GM13976 (cell line): ENCODE measurements at places on chromosomes 16 and 17.

GRCh38 chr16:67087291-67087690, 22.4 kb upstream of the PHAF1 start:
- no peak for DNase-seq

GRCh38 chr16:75558846-75559401, 2.9 kb upstream of the TMEM231 start:
- no peak for DNase-seq

DNA sequence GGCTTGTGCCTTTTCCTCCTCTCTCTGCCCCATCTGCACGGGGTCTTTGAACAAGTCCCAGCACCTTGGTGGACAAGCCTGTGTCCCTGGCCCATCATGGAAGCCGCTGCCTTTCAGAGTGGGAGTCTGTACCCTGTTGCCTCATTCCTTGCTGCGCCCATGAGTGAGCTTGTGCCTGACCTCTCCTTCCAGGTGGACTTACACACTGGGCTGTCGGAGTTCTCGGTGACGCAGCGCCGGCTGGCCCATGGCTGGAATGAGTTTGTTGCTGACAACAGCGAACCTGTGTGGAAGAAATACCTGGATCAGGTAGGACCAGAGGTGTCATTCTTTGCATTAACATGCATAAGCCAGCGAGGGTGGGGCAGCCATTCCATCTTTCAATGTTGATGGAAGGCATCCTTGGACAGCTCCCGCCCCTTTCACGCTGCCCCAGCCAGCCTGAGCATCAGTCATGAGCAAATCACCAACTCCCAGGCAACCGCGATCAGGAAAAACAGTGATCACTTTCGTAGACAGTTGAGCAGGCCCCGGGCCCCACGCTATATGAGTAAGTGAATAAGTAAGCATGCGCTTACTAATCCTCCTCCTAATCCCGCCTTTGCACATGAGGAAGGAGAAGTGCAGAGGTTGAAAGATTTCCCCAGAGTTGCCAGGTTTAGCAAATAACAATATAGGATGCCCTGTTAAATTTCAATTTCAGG, 36.8 kb downstream of the ATP2C2 start:
- no peak for DNase-seq

DNA sequence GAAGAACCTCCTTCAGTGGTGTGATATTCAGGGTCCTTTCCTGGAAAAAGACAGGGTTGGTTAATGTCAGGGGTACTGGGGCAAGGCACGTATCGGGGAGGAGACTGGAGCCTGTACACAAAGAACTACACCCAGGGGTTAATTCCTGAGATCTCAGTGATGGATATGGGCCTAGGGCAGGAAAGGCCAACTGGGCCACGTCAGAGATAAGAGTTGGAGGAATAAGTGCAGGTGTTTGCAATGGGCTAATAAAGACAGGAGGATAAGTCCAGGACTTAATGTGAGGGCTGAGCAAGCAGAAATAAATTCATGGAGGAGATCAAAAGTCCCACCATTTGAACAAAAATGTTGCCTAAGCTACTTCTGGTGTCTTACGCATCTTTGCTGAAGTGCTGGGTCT, 10.4 kb upstream of the HERPUD1 start:
- no peak for DNase-seq

- DNase-seq: no peak
Measured at GRCh38 chr17:75073618-75074047, 14.1 kb upstream of the SLC16A5 start.

GRCh38 chr17:68314916-68315535, 23.7 kb downstream of the ARSG start:
- no peak for DNase-seq

DNA sequence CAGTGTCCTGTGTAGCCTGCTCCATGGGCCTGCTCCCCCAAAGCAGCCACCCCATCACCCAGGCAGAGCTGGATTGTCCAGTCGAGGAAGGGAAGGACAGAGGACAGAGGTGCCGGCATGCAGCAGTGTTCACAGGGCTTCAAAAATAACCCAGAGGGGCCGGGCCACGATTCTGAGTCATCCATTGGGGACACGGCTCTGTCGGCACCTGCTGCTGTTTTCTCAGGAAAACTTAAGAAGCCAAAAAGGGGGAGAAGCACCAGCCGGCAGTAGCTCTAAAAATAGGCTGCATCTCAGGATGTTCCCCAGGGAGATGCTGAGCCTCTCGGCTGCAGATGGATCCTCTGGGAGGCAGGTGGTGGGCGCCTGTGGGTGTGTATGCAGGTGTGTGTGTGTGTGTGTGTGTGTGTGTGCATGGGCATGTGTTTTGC, 1.6 kb downstream of the CA7 start:
- no peak for DNase-seq

DNA sequence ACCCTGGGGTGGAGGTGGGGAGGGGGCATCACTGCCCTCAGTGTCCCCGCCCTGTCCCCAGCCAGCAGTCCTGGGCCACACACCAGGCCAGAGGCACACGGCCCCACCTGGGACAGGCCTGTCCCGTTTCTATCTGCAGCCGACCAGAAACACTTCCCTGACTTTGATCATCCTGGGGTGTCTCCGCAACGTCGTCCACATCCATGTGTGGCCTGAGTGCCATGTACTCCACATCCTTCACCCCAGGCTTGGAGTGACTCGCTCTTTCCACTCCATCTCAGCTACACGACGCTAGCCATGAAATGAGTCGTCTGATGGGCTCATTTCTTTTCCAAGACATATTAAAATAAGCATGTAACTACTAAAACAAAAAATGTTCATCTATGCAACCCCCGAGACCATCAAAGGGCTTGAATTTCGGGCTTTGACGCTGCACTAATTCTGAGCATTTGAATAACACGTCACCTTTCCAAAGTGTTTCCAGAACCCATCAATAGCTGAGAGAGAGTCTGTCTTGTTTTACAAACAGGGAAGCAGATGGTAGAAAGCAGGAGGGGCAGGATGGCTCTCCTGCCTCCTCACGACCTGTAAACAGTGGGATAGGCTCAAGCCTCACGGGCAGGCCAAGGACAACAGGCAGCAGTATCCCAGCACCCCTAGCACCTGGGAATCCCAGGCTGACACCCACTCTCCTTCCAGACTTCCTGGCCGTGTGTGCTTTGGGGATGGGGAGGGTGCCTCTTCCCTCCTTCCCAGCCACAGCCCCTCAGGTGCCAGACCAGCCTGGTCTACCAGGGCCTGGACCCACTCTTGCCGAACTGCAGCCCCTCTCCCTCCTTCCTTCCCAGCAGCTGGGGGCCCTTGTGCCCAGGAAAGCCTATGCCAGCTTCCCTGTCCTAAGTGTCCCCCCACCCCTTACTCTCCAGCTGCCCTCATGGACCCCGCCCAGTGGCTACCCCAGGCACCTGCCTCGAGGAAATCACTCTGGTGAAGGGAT, 20.0 kb upstream of the RASD1 start:
- no peak for DNase-seq

DNA sequence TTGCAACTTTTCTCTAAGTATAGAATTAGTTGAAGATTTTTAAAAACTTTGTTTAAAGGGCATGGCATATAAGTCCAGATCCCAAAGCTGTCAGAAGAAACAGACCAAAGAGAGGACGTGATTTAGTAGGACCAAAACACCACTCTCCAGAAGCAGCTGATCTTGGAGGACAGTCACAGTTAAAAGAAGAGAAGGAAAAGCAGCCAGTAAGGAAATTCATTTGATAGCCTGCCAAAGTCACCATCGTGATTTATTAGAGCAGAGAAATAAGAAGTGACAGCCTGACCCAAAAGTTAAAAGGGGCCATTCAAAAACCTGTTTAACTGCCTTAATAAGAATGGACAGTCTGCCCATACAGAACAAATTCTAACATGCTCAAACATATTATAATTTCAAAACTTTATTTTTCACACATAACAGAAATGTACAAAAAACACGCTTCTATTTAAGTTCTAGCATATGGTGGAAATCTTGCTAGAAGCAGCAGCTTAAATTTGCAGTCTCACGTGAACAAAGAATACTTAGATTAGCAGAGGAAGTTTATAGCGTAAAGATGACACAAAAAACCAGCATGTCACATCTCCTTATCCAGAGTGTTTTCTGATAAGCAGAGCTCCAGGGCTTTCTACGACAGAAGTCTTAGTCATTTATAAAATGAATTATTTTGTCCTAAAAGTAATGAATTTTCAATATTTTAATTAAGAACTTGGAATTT, 37.2 kb downstream of the TXNDC11 start:
- DNase-seq: no peak
